ENCODE measurements at places on chromosomes 2 and 18.

DNA sequence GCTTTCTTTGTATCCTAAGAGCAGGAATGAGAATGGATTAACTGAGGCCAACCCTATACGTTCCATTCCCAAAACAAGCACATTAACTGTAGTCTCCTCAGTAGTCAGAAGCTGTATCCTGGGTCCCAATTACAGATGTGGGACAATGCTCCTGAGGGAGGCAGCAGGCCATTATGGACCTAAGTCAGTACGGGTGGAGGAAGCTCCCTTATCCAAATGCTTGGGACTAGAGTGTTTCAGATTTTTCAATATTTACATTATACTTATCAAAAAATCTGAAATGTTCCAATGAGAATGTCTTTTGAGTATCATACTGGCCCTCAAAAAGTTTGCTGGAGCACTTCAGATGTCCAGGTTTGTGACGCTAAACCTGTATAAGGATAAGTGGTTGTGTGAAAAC lies 90.1 kb downstream of the PRELID3A start:
- no peak for DNase-seq

- DNase-seq, result no peak
Measured at GRCh38 chr18:68454511-68455228, 260.2 kb downstream of the TMX3 start.

DNA sequence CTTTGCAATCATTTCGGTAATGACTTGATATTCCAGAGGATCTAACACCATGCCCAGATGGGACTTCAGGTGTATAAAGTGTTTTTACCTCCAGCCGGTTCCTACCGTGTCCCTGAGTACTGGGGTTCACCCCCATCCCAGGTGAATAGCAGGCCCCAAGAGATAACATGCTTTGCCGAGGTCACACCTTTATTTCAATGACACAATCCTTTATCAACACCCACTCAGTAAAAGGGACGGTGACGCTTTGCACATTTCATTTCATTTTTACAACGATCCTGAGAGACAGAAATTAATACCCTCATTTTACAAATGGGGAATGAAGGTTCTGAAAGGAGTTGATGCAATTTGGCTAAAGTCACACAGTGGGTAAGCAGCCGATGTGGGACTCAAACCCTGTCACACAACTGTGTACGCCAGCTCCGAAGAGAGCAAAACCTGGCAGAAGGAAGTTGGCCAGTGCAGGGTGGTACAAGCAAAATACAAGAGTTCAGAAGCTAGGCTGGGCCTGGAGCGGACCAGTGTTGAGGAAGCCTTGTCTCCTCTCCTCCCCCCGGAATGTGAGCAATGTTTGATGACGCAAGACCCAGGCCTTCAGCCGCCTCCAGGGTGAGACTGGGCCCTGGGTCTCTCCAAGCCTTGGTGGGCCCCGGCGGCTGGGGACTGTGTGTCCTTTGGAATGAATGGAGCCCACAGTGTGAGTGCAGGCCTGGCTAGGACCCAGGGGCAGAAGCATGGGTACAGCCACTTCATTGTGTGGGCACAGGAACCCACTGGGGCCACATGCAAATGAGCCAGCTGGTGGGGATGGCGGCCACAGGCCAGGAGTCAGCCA lies 139.6 kb upstream of the MYCN start:
- DNase-seq, result no peak

GRCh38 chr2:204258890-204259289 lies 286.4 kb upstream of the PARD3B start:
- DNase-seq, result no peak

DNA sequence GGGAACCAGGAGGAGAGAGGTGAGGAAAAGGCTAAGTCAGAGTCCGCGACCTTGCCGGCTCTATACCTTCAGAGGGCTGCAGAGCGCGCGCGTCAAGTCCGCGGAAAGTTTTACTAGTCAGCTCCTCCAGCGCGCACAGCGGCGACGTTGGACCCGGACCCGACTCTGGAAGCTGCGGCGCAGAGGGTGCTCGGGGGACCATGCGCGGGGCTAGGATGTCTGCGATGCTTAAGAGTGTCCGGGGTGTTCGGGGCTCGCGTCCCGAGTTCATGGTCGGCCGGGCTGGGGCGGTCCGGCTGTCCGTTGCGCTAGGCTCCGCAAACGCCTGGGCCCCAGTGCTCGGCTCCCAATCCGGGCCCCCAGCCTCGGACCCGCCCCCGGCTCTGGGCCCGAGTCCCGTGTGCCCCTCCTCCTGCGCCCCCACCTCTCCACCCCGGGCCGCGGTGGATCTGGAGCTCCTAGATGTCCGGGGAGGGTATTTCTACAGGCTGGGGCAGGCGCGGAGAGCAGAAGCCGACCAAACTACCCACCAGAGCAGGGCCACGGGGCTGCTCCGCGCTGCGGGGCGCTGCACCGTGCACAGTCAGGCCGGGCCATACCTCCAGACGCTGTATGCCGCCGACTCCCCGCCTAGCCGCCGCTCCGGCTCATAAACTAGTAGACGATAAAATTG lies at the start of gene LBX2:
Gene LBX2 (minus strand): TSS at position 337 of the 673 bp plus-strand sequence. CDS start 66 bp downstream, at position 271.
- DNase-seq, result peak; percentile 80

- no peak for DNase-seq
Measured at GRCh38 chr2:65479524-65479923, 47.1 kb upstream of the SPRED2 start.

DNA sequence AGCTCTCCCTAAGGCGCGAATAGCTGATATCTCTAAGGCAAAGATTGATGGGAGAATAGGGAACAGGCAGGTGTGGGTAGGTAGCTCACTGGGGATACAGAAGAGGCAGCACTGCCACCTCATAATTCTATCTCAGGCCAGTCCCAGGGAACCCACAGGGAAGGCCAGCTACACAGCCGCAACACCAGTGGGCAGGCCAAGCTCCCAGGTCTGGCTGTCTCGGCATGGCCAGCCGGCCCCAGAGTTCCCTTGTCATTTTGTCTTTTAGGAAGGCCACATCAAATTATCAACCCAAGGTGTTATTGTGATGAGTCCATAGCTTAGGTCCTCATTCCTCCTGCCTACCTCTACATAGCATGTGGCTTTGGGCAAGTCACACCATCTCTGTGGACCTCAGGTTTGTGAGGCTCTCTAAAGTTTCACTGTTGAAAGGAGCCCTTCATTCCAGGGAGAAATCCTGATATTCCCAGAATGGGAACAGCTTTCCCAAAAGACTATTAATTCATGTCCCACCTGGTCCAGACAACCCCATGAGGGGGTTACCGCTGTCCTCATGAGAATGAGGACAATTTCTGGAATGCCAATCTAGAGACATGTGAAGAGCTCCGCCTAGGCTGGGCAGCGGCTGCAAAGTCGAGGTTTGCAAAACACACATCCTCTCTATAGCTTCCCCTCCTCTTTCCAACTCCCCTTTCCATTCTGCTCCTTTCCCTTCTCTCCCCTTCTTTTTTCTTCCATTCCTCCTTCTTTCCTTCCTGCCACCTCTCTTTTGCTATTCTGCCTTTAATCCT lies 287.1 kb upstream of the ID2 start:
- no peak for DNase-seq

GRCh38 chr2:157696036-157696435 lies 67.4 kb upstream of the ACVR1C start:
- no peak for DNase-seq

- DNase-seq, result no peak
Measured at GRCh38 chr2:234269769-234270204, 219.3 kb downstream of the SPP2 start.

DNA sequence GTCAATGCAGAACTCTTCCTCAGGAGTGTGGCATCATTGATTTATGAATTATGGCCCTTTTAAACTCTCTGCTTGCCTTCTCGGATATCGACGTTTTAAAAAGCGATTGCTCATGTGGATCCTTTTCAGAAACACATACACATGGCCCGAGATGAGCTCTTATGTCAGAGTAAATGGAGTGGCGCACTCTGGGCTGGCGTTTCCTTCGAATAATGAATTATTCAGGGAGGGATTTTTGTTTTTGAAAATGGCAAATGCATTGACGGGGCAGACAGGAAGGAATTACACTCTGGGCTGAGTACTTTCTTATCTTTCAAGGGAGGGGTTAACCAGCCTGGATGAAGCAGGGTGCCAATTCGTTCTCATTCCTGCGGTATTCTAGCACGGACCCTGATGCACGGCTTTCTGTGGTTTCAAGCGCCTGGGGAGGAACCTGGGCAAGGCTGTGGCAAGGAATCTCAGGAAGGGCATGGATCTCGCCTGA lies 142.7 kb downstream of the PRKCE start:
- no peak for DNase-seq

- DNase-seq, result no peak
Measured at GRCh38 chr2:105236060-105236424, 5.5 kb upstream of the GPR45 start.

DNA sequence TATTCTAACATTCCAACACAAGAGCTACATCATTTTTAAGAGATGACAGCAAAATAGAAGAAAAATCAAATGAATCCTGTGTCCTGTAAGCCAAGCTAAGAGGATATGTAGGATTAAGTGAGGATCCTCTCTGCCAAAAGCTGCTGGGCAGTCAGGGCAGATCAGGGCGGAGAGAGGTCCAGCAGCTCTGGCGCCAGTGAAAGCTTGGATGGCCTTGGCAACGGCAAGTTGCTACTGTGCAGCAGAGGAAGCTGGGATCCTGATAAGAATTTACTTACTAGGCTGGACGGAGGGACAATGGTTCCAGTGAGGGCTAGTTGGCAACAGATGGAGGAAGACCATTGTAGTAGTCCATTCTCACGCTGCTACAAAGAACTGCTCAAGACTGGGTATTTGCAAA lies 391.5 kb downstream of the XIRP2 start:
- no peak for DNase-seq

DNA sequence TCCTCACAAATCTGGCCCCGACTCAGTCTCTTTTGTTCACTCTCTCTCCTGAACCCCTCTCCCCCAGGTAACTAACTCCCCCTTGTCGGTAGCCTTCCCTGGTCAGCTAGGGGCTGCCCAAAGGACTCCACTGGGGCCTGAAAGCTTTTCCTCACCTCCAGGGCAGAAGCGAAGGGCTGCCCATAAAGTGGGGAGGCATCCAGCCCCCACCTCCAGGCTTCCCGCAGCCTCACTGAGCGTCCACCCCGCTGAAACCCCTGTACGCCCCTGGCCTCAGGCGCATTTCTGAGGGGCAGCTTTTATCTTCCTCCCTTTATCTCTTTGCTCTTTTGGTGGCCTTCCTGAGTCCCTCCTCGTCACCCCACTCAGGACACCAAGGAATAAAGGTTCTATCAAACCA lies 249.3 kb downstream of the CYP26B1 start:
- DNase-seq, result no peak

- DNase-seq, result no peak
Measured at GRCh38 chr2:229553091-229553490, 161.3 kb downstream of the DNER start.

- no peak for DNase-seq
Measured at GRCh38 chr2:27942612-27943547, 52.4 kb downstream of the BABAM2 start.

GRCh38 chr2:19480673-19481072 lies 122.2 kb upstream of the OSR1 start:
- DNase-seq, result no peak

DNA sequence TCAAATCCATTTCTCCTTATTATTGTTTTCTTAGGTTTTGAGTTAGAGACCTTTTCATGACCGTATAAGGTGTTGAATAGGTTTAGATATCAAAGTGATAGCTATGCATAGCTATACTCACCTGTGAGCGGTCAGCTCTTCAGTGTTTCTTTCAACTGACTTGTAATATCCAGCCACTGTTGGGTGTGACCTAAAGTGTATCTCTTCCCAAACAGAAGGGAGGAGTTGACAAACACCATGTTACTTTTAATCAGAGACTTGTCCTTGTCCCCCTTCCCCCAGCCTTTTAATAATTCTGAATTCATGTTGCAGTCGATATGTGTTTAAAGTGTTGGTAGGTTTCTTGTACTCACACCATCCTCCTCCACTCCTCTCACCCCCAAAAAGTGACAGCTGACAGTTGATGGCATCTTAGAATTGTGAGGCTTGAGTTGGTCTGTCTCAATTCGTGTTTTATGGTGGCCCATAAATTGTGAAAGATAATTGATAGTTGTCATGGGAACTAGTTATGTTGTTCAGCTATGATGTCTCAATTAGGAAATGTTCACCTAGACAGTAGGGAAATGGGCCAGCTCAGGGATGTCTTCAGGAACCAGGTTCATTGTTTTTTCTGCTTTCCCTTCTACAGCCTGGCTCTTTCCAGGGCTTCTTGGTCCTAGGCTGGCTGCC lies 12.0 kb downstream of the NEDD4L start:
- no peak for DNase-seq

- DNase-seq, result no peak
Measured at GRCh38 chr18:3816610-3817363, 366.8 kb downstream of the TGIF1 start.

DNA sequence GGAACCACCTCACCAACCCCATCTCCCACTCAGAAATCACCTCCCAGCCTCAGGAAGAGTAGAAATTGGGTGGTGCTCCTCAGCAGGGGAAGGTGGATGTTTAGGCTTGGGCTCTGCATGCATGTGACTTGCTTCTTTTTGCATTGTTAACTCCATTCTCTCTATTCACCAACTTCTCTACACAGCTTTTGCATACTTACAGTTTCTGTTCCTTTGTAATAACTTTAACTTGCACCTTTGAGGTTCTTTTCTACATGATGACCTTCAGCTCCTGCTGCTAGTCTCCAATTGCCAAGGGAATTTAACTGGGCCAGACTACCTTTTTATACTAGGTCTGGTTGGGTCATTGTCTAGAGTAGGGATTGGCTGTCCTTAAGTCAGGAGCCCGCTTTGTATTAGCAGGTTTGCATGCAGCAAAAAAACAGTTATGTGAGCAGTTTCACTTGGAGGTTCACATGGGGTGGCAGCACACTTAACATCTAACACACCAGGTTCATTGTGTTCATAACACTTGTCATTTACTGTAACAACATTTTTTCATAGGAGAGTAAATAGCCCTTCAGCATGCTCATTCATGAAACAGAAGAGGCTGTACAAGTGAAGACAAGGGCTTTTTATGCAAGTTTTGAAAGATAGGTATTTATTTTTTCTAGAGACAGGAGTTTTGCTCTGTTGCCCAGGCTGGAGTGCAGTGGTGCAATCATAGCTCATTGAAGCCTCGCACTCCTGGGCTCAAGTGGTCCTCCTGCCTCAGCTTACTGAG lies 12.0 kb downstream of the MRPL35 start:
- no peak for DNase-seq

- DNase-seq, result no peak
Measured at GRCh38 chr2:208799397-208799796, 392.8 kb downstream of the PTH2R start.

- no peak for DNase-seq
Measured at GRCh38 chr2:127320067-127320466, 26.1 kb upstream of the ERCC3 start.

- no peak for DNase-seq
Measured at GRCh38 chr18:64749884-64750283, 601.0 kb upstream of the LINC00305 start.

DNA sequence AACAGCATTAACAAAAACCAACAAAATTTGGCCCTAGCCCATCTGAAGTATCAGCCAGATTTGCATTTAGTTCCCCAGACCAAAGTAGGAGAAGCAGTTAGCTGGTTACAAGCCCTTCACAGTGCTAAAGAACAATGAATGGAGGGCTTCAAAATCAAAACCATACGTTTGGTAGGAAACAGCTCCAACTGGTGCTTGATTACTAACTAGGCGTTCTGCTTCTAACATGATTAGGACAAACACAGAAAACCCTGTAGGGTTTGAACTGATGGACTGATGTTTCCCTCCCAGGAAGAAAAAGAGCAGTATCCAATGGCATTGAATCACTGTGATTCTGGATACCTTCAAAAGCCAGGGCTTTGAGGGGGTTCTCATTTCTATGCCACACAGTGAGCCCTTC lies 20.5 kb upstream of the STAT4 start:
- no peak for DNase-seq

- no peak for DNase-seq
Measured at GRCh38 chr2:239940861-239941570, 84.1 kb downstream of the NDUFA10 start.

GRCh38 chr2:33788044-33788443 lies 188.9 kb upstream of the FAM98A start:
- DNase-seq, result no peak

- DNase-seq, result no peak
Measured at GRCh38 chr18:77110400-77110799, 22.2 kb downstream of the MBP start.

Data from right kidney (tissue), 9 donors.